Activated CD4-positive, alpha-beta memory T cell treated with anti-CD3 and anti-CD28 coated beads, Interleukin-2, amount 10 ng/mL, durations not matched to agents 7 days and 5 days (primary cell): ENCODE measurements at places on chromosomes 11 and 22. TPM values are rescaled to one million over a fixed set of nuclear protein-coding genes. Genes with fewer than 3 reads are reported as not detected.

KCNK4 gene
- 0.15 TPM for total RNA-seq

OR52H1 gene
- total RNA-seq = not detected

MGAT3 gene
- total RNA-seq = 0.83 TPM

SLC6A5 gene
- total RNA-seq = not detected

ALDH3B2 gene
- total RNA-seq = not detected

APOL2 gene
- total RNA-seq = 82.3 TPM

TSPO gene
- total RNA-seq = 133 TPM

EIF4ENIF1 gene
- 35.6 TPM for total RNA-seq

GRCh38 chr11:26953770-26954392, 40.0 kb upstream of the FIBIN start:
- DNase-seq = no peak

GRCh38 chr11:45052361-45052760, 94.1 kb upstream of the PRDM11 start:
- no peak for DNase-seq

DNA sequence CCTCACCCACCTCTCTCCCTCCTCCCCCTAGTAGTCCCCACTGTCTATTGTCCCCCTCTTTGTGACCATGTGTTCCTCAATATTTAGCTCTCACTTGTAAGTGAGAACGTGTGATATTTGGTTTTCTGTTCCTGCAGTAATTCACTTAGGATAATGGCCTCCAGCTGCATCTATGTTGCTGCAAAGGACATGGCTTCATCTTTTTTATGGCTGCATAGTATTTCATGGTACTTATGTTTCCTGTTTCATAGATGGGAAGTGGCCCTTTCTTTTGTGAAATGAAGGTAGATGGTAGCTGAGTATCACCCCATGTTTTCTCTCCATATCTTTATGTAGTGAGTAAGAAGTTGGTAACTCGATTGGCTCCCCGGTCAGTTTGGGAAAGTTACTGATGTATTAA, 66.6 kb upstream of the CREB3L1 start:
- no peak for DNase-seq

DNA sequence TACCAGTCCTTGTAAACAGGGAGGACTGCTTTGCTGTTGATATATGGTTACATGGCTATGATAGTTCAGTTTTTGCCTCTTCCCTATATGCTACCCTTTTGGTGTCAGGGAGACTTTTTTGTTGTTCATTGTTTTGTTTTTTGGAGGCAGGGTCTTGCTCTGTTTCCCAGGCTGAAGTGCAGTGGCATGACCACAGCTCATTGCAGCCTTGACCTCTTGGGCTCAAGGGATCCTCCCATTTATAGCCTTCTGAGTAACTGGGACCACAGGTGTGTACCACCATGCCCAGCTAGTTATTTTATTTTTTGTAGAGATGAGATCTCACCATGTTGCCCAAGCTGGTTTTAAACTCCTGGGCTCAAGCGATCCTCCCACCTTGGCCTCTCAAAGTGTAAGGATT, 38.6 kb upstream of the SPTBN2 start:
- DNase-seq = no peak

- DNase-seq = no peak
Observed at GRCh38 chr11:121241343-121242211, 51.0 kb upstream of the SC5D start.

DNA sequence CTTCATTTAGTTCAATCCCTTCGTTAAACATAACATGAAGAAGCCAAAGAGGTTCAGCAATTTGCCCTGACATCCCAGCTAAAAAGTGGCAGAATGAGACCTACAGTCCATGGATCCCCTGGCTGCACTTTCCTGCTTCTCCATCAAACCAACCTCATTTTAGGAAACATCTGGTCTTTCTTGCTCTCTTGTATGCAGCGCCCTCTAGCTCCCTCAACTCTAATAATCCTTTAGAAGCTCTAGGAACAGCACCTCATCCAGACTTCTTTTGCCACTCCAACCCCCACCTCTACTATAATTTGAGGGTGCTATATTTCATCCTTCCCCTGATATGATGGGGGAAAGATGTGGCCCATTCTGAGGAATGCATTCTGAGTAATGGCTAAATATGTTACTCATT, 7.4 kb downstream of the CNTF start:
- DNase-seq = no peak

DNA sequence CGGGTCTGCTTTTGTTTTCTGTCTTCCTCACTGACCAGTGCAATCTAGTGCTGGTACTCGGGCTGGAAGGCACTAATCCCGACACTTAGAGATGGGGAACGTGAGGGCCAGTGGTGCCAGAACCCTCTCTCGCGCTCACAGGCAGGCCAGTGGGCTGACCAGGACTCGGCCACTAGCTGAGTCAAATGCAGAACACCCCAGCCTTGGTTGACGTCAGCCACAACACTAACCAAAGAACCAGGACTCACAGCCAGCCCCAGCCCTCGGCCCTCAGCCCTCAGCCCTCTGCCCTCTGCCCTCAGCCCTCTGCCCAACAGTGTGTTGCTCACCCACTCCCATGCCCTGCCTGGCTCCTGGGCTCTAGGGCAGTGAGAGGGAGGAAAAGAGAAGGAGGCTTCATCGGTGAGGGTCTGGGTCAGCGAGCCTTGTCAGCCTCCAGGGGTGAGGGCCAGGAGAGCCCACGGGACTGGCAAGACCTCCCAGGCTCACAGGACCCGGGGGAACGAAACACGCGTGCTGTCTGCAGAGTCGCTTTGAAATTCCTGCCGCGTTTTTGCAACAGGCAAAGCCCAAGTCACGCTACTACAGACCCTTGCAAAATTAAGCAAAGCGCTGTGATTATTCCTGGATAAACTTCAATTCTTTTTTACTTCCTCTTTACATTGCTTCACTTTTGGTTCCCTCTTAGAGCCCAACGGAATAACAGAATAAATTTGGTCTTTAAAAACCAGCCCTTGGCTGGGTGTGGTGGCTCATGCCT, 27.5 kb downstream of the KIAA0930 start:
- no peak for DNase-seq

- no peak for DNase-seq
Observed at GRCh38 chr11:91860661-91861060, 364.0 kb upstream of the FAT3 start.

DNA sequence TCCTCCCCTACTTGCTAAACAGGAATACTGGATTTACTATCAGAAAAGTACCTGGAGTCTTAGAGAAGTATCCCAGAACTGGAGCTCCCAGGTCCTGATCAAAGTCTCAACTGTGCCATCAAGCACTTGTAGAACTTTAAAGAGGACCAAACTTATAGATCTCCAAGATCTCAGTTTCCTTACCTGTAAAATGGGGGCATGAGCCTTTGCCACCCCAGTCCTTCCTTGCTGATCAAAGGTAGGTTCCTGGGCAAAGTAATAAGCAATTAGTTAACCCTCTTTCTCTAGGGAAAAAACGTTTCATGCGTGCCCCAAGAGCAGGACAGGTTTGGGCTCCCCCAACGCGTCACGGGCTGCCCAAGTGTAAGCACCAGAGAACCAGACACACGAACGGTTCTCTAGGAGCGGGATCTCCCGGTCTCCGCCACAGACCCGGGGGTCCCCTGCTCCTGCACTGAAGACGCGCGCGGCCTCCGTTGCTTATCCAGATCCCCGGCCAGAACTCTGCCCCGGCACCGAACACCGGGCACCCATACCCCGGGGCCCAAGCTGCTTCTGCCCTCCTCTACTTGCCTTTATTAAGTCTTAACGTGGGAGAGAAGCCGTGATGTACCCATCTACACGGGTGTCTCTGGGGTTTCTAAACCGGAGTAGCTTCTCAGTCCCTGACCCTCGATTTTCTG, 505 bp downstream of the ZNF214 start:
- no peak for DNase-seq

DNA sequence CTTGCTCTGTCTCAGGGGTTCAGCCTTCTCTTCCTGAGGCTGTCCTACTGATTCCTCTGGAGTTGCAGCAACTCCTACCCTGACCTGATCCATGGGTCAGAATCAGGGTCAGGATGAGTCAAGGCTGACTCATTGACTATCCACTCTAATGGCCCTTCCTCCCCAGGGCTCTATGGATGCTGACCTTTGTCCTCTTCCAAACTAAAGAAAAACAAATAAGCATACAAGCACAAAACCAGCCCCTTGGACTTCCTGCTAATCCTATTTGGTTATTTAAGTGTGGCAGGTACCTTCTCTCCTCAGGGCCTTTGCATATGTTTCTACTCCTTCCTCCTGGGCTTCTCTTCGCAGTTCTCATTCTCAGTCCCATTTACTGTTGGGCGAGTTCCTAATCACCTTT, 204.5 kb upstream of the NAV2 start:
- no peak for DNase-seq

DNA sequence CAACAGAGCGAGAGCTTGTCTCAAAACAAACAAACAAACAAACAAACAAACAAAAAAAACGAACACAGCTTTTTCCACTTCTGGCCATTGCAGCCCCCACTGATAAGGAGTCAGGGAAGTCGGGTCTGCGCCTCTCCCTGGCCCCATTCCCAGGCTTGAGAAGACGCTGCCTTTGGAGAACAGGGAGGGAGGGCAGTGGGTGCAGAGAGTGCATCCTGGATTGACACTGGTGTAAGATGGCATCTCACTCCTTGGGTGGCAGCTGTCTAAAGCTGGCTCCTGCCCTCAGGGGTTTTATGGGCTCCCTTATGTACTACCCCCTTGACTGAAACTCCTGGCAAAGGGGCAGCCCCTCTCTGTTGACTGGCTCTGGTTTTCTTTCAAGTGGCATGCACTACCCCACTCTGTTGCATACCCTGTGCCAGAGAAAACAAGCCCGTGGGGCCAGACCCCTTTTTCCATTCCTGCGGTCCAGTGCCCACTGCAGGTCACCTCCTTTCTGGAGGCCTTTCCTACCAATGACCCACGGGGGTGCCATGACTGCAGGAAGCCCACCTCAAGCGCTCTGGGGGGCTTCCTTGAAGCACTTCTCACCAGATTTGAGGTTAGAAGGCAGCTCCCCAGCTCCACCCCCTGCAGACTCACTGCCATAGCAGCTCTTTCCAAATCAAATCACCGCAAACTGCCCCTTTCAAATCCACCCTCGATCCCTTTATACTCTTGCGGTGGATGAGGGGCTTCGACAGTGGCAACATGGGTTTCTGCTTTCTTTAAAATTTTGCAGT, 12.7 kb downstream of the DRAP1 start:
- no peak for DNase-seq

GRCh38 chr11:113440816-113441215, 34.4 kb downstream of the DRD2 start:
- no peak for DNase-seq

- no peak for DNase-seq
Observed at GRCh38 chr11:31943056-31943780, 132.1 kb upstream of the PAX6 start.

- DNase-seq = no peak
Observed at GRCh38 chr22:50264104-50264745, 2.7 kb upstream of the MAPK12 start.

DNA sequence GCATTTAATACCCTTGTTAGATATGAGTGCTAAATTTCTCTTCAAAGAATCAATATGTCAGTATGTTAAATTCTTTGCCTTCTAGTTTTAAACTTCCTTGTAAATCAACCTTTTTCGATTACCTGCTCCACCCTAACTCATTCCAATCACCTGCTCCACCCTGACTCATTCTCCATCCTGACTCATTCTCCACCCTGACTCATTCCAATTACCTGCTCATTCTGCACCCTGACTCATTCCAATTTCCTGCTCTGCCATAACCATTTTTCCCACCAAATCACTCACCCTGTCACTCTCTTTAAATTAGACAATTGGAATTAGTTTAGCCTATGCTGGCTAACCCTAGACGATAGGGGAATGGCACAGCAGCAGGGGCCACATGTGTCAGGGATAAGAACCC, 519.5 kb upstream of the LRRC4C start:
- DNase-seq = no peak

DNA sequence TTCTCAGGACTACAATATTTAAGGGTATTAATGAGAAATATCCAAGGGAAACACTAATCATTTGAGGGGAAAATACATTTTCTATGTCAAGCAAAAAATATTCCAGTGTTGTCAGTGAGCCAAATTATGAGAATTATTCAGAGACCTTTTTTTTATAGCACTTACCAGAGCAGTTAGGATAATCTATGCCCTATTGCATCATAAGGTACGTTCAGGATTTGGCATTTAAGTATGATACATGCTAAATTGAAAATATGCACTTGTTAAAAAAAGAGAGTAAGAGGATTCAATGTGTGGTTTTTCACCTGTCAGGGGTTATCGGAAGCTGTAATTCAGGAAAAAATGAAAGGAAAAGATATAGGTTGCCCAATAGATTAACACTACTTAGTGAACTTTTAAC, 17.2 kb upstream of the MPPED2 start:
- DNase-seq = no peak
